ENCODE measurements at places on chromosomes 7 and 10. TPM values are rescaled to one million over a fixed set of nuclear protein-coding genes. Genes with fewer than 3 reads are reported as not detected.

SPACDR gene
- polyA plus RNA-seq: 2.2 TPM

NKX1-2 gene
- polyA plus RNA-seq: not detected

- no peaks in the 10 kb centered on the region for H3K27me3 ChIP-seq
- no peak overlapping the region for H3K4me3 ChIP-seq
- H3K4me1 ChIP-seq: no peaks in the 10 kb centered on the region
- no peak for DNase-seq
- no peak overlapping the region for H3K27ac ChIP-seq
- H3K36me3 ChIP-seq: no peaks in the 10 kb centered on the region
Observed at GRCh38 chr7:47614450-47614849, 32.5 kb upstream of the TNS3 start.

DNA sequence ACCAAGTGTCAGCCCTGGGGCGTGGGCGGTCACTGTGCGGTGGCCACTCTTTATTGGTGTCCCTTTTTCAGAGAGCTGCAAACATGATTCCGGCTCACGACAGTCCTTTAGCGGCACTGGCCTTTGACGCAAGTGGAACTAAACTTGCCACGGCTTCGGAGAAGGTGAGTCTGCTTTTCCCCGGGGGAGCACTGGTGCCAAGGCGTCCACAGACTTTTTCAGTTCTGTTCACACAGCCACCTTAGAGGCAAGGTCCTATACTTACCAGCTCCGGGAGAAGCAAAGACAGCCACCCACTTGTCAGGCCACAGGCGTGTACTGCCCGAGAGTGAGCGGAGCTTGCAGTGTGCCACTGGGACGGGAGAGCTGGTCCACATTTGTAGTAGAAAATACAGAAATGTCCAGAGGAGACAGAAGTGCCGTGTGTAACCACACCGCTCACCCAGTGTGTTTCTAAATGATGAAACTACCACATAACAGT, 27.9 kb downstream of the WIPI2 start:
- peaks cover 2% of the 10 kb centered on the region for H3K27me3 ChIP-seq
- no peaks in the 10 kb centered on the region for H3K4me1 ChIP-seq
- H3K36me3 ChIP-seq: peaks cover 35% of the 10 kb centered on the region
- no peak for DNase-seq

DNA sequence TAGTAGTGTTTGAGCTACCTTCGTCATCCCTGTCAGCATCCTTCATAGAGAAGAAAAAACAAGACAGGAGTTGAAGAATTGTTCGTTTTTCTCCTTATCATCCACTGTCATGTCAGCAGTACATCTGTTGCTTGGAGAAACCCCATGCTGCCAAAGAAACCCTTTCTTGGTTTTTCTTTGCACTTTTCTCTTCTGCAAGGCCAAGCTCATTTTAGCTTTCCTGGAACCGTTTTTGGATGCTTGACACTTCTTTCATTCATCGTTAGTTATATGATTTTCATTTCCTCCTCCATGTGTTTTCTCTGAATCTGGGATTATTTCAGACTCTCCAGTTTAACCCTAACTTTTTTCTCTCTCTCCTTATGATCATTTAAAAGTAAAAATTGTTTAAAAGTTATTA, 58.9 kb downstream of the MMRN2 start:
- no peak for DNase-seq
- peaks cover 20% of the 10 kb centered on the region for H3K36me3 ChIP-seq
- no peaks in the 10 kb centered on the region for H3K27me3 ChIP-seq
- H3K4me1 ChIP-seq: peaks cover 5% of the 10 kb centered on the region
- no peak overlapping the region for H3K27ac ChIP-seq

PLAC9 gene
- not detected for polyA plus RNA-seq

DNA sequence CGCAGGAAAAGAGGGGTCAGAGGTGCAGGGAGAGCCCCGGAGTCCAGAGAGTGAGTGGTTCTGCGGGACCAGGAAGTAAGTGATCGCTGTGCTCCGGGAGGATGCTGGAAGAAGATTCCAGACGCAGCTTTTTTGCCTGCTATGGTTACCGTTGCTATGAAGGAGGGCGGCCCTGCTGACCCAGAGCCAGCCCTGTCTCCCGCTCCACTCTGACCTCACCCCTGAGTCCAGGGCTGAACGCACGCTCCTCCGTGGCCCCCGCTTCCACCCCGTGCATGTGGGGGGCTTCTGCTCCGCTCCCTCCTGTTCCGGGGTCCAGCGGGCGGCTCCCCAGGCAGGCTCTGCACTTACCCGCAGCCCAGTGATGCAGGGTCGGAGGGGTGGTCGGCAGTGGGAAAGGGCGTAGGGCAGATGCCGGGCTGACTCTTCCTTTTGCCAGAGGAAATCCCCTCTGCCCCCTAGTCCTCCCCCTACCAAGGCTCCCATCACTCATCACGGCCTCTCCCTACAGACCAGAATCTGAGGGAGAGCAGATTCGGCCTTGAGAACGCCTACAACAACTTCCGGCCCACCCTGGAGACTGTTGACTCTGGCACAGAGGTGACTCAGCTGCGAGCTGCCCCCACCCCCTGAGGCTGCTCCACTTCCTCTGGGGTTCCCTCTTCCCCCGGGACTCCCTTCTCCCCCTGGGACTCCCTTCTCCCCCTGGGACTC, 2.7 kb upstream of the MUC17 start:
- no peaks in the 10 kb centered on the region for H3K4me1 ChIP-seq
- H3K27me3 ChIP-seq: peaks cover 4% of the 10 kb centered on the region
- peak overlapping the region; percentile 92 for H3K27ac ChIP-seq
- peak; percentile 53 for DNase-seq
- peaks cover 4% of the 10 kb centered on the region for H3K36me3 ChIP-seq

DNA sequence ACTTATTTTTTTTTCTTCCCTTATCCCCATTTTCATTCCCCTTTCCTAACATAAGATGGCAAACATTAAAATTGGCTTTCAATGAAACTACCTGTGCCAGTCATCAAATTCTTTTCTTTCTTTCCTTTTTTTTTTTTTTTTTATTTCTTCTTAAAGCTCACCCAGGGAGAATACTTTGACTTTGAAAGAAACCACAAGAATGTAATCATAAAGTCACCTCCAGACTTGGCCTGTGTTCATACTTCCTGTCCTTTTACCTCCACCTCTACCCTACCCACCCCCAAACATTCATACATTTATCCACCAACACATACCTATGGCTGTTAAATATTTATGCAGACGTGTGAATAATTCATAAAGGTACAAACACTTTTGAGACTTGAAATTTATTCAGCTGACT, 254.6 kb downstream of the SLC25A13 start:
- H3K4me1 ChIP-seq: no peaks in the 10 kb centered on the region
- H3K4me3 ChIP-seq: no peak overlapping the region
- DNase-seq: no peak
- no peaks in the 10 kb centered on the region for H3K36me3 ChIP-seq
- no peak overlapping the region for H3K27ac ChIP-seq

GRCh38 chr10:124619802-124620490, 124.2 kb downstream of the FAM53B start:
- DNase-seq: no peak
- H3K4me3 ChIP-seq: peak overlapping the region; percentile 71
- peaks cover 75% of the 10 kb centered on the region for H3K4me1 ChIP-seq
- no peaks in the 10 kb centered on the region for H3K36me3 ChIP-seq
- H3K27me3 ChIP-seq: peaks cover 45% of the 10 kb centered on the region

DNA sequence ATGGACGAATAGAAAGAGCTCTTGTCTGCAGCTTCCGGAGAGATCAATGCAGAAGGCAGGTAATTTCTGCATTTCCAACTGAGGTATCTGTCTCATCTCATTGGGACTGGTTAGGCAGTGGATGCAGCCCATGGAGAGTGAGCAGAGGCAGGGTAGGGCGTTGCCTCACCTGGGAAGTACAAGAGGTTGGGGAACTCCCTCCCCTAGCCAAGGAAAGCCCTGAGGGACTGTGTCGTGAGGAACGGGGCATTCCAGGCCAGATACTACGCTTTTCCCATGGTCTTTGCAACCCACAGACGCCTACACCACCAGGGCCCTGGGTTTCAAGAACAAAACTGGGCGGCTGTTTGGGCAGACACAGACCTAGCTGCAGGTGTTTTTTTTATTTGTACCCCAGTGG, 186.3 kb downstream of the ETV1 start:
- H3K36me3 ChIP-seq: no peaks in the 10 kb centered on the region
- no peak overlapping the region for H3K4me3 ChIP-seq
- H3K4me1 ChIP-seq: no peaks in the 10 kb centered on the region

ITGA8 gene
- not detected for polyA plus RNA-seq

GRCh38 chr7:154631162-154631561, 371.8 kb downstream of the PAXIP1 start:
- H3K27me3 ChIP-seq: no peaks in the 10 kb centered on the region
- H3K4me3 ChIP-seq: no peak overlapping the region
- no peak overlapping the region for H3K27ac ChIP-seq
- H3K36me3 ChIP-seq: no peaks in the 10 kb centered on the region
- no peak for DNase-seq

DNA sequence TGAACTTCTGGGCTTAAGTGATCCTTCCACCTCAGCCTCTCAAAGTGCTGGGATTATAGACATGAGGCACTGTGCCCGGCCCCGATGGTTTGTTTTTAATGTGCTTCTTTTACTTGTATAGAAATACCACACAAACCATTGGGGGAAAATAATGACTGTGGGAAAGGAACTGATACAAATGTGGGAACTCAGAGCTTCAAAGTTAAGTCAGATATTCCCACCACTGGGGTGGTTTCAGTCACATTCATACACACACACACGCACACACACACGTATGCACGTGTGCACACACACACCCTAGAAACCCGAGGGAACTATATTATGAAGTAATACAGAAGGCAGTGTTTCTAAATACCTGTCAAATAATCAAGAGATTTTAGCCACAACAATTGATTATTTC, 17.0 kb downstream of the CPA4 start:
- no peak overlapping the region for H3K4me3 ChIP-seq
- H3K27ac ChIP-seq: no peak overlapping the region
- DNase-seq: no peak
- peaks cover 3% of the 10 kb centered on the region for H3K27me3 ChIP-seq
- no peaks in the 10 kb centered on the region for H3K4me1 ChIP-seq
- no peaks in the 10 kb centered on the region for H3K36me3 ChIP-seq

DNA sequence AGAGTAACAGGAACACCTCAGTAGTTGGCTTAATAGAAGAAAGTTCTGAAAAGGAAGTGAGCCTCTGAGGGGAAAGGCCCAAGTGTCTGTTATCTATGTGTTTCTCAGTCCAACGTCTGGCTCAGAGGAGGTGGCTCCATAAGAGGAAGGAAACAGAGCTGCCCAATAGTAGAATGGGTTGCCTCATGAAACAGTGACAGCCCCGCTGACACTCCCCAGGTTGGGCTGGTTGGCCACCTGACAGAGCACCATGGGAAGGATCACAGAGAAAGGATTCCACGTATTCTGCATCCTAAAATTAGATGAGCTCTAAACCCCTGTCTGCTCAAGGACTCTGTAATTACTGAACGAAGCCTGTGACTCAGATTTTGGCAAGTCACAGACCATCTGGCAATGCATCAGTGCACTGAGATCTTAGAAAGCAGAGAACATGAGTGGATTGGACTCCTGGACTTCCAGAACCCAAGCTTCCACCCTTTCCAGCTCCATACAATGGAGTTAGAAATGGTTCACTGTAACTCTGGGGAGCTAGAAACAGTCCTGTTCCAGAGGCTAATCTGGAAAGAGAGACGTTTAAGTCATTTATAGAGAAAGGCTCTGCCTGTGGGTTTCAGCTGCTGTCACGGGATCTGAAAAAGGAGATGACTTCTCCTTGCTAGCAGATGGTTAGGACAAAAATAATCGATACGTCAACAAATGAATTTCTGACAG, 2.9 kb downstream of the PKD2L1 start:
- H3K27me3 ChIP-seq: peaks cover 4% of the 10 kb centered on the region
- DNase-seq: no peak
- no peaks in the 10 kb centered on the region for H3K4me1 ChIP-seq
- no peak overlapping the region for H3K27ac ChIP-seq

MMD2 gene
- not detected for polyA plus RNA-seq

- no peak overlapping the region for H3K27ac ChIP-seq
- no peak for DNase-seq
- H3K36me3 ChIP-seq: peaks cover 21% of the 10 kb centered on the region
- H3K4me1 ChIP-seq: peaks cover 12% of the 10 kb centered on the region
- H3K4me3 ChIP-seq: no peak overlapping the region
Observed at GRCh38 chr10:113846036-113846435, 7.8 kb downstream of the DCLRE1A start.

DNA sequence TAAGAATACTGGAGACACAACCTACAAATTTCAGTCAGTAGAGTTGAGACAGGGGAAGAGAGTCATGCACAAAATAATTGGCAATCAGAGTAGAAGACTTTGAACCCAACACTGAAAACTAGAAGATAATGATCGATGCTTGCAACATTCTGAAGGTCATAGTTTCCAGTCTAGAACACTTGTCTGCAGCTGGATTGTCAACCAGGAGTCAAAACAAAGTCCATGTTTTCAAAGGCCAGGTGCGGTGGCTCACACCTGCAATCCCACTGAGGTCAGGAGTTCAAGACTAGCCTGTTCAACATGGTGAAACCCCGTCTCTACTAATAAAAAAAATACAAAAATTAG, 26.8 kb upstream of the SMURF1 start:
- H3K4me3 ChIP-seq: no peak overlapping the region
- DNase-seq: no peak
- no peaks in the 10 kb centered on the region for H3K4me1 ChIP-seq

GRCh38 chr10:86401588-86402282, 35.1 kb upstream of the GRID1 start:
- H3K4me1 ChIP-seq: peaks cover 9% of the 10 kb centered on the region
- peaks cover 18% of the 10 kb centered on the region for H3K27me3 ChIP-seq
- no peak overlapping the region for H3K27ac ChIP-seq
- DNase-seq: no peak

- H3K4me3 ChIP-seq: no peak overlapping the region
- no peak for DNase-seq
- H3K27me3 ChIP-seq: peaks cover 16% of the 10 kb centered on the region
- no peaks in the 10 kb centered on the region for H3K36me3 ChIP-seq
- no peak overlapping the region for H3K27ac ChIP-seq
Observed at GRCh38 chr7:3370921-3371320, 69.9 kb downstream of the SDK1 start.

ADIRF gene
- polyA plus RNA-seq: not detected

ASB15 gene
- not detected for polyA plus RNA-seq

DNA sequence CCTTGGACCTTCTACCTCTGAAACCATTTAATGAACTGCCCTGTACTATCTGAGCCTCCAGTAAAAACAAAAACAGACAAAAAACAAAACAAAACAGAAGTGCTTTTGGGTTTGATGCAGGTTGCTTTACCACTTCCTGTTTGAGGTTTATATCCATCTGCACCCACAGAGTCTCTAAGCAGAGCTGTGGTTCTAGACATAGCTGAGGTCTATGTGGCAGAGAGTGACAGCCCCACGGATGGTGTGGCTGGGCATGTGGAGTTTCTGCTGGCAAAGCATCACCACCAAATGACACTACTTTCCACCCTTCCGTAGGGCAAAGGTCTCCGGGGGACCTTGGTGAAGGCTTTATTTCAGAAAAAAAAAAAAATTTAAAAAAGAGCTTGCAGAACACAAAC, 754.2 kb downstream of the GRID1 start:
- DNase-seq: peak; percentile 60
- peak overlapping the region; percentile 63 for H3K4me3 ChIP-seq
- peaks cover 30% of the 10 kb centered on the region for H3K4me1 ChIP-seq
- no peaks in the 10 kb centered on the region for H3K36me3 ChIP-seq
- peaks cover 2% of the 10 kb centered on the region for H3K27me3 ChIP-seq
